ENCODE measurements at places on chromosomes 12 and 14. TPM values are rescaled to one million over a fixed set of nuclear protein-coding genes. Genes with fewer than 3 reads are reported as not detected.

Gene ADCY4
- 8.0 TPM for total RNA-seq

Gene OTOGL
- not detected for total RNA-seq

Gene CMKLR1
- total RNA-seq, result not detected

Gene GLIPR1L1
- not detected for total RNA-seq

Gene PDE3A
- total RNA-seq, result 1.6 TPM

Gene AHNAK2
- total RNA-seq, result 16.6 TPM

Gene EAPP
- total RNA-seq, result 29.4 TPM

Gene E2F7
- 20.5 TPM for total RNA-seq

Gene HSPA2
- total RNA-seq, result 25.6 TPM

Gene HAL
- total RNA-seq, result 0.23 TPM

DNA sequence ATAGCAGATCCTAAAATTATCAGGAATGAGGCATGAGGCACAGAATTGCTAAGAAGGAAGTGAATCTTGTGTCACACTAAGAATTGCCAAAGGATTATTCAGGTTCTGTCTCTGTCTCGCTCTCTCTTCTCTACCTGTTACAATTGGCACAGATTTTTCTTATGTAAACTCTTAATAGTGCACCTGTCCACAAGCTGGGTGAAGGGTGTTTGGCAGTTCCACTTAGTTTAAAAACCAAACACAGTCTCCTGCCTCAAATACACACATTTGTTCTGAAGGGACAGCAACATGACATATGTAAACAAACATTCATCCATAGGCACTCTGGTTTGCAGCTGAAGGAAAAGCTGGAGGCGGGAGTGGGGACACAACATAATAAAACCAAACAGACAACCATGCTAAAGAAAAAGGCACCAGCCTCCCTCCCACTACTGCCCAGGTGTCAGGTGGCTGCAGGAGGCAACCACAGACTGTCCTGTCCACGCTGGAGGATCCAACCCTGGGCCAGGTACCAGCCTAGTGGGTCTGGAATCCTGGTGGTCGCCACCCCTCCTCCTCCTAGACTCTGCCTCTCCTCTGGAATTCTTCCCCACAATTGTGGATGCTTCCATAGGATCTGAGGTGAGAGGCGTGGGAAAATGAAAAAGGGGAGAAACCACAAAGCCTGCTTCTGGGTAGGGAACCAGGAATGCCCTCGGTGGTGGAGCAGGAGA, 81.2 kb downstream of the TMEM260 start:
- no peak for DNase-seq

GRCh38 chr14:89131004-89131750, 285.9 kb downstream of the FOXN3 start:
- DNase-seq, result no peak

GRCh38 chr14:75077794-75078193, 8.4 kb downstream of the ZC2HC1C start:
- DNase-seq, result no peak

GRCh38 chr14:61710853-61711817, 15.8 kb downstream of the HIF1A start:
- DNase-seq, result no peak

DNA sequence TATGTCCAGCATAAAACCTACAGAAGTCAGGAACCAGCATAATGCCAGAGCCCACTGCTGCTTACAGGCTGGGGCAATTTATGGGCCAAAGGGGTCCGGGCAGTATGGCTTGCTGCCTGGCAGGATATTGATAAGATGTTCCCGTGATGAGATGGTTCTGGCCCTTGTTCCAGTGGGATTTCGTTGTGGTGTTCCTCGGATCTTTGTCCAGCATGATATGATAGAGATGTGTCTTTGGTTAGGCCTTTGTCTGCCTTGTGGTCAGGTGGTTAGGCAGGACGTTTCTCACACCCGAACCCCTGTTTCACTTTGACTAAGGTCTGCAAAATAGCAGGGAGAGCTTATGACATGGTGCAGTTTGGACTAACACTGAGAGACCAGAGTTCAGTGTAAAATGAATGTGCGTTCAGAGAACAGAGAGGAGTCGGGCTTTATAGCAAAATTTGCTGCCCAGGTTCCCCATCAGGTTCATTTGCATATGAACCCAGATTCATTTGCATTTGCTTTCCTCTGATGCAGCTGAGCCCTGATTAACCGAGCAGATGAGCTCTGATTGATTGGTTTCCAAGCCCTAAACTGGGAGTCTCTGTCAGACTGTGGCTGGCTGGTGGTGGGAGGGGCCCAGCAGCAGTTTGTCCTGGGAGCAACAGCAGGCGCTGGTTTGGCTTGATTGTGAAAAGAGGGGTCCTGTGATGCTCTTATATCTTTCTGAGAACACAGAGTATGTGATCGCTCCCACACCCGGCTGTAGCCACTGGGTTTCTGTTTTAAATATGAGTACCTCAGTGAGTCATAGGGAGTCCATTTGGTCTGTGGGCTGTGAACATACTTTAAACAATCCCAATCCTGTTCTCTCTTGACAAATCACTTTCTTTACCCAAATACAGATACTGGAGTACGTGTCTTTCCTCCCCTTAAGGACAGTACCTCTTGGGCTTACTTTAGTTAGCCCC, 156.3 kb upstream of the PZP start:
- peak; percentile 22 for DNase-seq

- no peak for DNase-seq
Observed at GRCh38 chr12:56408799-56409417, 40.3 kb downstream of the TIMELESS start.

GRCh38 chr12:109640961-109641360, 67.4 kb downstream of the MVK start:
- no peak for DNase-seq

DNA sequence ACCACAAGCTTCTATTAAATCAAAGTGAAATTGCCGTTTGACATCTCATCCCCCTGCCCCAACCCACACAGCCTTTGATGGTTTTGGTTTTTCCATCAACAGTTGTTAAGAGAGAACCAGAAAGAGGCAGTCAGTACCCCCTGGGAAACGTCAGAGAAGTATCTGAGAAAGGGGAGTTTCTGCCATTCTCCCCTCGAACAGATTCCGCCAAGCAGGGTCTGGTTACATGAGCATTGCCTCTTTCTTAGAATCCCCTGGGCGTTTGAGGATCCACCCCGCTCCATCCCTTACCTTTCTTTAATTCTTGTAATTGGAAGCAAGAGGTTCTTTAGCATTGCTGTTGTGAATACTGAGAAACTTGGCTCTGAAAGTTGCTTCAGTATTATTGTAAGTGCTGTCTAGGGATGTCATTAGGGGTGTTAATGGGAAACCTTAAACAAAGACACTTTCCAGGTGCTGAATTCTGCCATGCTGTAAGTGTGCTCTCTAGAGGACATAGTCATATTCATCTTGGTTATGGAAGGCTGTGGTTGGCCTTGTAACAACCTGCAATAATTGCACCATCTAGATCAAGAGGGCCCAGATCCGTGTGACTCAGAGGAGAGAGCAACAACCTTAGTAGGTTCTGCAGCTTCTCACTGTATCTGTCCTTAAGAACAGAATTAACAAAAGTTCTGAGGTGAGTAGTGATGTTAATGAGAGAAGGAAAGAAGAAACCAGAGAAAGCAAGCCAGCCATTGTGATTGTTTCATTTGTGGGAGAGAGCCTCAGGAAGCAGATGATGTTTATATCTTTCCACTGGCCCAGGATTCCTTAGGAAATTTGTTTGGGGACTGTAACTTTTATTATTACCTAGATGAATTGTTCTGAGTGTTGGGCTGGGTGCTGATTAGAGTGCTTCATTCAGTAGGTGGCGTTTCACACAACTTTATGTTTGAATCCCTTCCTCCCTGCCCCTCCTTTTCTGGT, 9.0 kb downstream of the TMBIM6 start:
- DNase-seq, result no peak

- no peak for DNase-seq
Observed at GRCh38 chr12:49000346-49000745, 1.2 kb upstream of the DDN start.

DNA sequence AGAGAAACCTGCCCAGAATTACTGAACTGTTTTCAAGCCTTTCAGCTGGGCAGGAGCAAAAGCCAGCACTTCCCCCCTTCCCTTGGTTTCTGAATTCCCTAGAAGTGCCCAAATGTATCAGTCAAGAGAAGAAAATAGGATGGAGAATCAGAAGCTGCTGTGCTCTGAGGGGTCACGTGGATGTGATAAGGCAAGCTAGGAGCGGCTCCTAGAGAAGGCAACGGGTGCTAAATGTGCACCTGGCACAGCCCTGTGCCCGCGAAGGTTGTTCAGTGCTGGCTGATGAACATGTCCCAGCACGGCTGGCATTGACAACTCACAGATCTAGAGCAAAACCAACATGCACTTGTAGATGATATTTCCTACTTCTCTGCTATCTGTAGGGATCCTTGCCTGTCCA, 8.3 kb downstream of the EMG1 start:
- no peak for DNase-seq

DNA sequence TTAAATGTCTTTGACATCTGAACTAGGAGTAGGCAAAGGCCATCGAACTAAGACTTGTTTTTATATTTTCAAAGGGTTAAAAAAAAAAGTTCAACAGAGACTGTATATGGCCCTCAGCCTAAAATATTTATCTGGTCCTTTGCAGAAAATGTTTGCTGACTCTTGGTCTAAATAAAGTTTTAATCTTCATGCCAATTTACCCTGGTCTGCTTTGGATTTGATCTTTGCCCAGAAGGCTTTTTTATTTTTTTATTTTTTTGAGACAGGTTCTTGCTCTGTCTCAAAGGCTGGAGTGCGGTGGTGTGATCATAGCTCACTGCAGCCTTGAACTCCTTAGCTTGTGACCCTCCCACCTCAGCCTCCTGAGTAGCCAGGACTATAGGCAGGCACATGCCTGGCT, 47.1 kb downstream of the SPATS2 start:
- no peak for DNase-seq

- no peak for DNase-seq
Observed at GRCh38 chr12:121717041-121717699, 4.6 kb downstream of the TMEM120B start.

DNA sequence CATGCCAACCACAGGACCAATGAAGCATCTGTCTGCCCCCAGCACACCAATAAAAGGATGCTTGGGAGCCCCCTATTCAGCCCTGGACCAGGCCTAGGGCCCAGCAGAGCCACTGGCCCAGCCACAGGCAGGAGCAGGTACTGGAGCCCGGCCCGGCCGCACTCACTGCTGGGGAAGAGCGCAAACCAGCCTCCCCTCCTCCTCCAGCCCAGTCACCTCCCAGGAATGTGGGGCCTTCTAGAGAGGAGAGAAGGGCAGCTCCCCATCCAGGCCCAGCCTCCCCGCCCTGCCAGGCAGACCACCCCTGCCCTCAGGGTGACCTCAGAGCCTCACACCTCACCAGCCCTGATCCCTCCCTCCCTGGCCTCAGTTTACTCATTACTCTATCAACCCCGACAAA, 56.2 kb downstream of the CCNK start:
- DNase-seq, result peak; percentile 7

- no peak for DNase-seq
Observed at GRCh38 chr12:129701631-129702101, 202.2 kb downstream of the TMEM132D start.

- no peak for DNase-seq
Observed at GRCh38 chr14:55537782-55538181, 42.2 kb upstream of the KTN1 start.

GRCh38 chr14:26703686-26704366, 106.0 kb upstream of the NOVA1 start:
- no peak for DNase-seq

DNA sequence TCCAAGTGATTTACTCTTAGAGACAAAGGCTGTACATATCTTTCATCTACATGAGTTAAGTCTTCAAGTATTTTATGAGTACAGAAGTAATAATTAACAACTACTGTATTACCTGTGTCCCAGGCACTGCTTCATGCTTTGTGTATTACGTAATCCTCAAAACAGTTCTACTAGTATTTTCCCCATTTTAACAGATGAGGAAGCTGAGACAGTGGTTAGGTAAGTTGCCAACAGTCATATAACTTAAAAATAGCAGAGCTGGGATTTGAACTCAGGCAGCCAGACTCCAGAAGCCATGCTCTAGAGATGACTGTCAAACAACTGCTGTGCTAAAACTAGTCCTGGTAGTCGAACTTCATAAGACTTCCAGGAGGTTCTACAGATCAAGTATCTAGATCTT, 10.7 kb downstream of the TRMT5 start:
- DNase-seq, result no peak

- no peak for DNase-seq
Observed at GRCh38 chr12:102847131-102847530, 69.9 kb downstream of the PAH start.

- DNase-seq, result no peak
Observed at GRCh38 chr14:22271838-22272799, 316.9 kb downstream of the DAD1 start.

- DNase-seq, result no peak
Observed at GRCh38 chr12:26047401-26048226, 77.2 kb downstream of the BHLHE41 start.

- DNase-seq, result no peak
Observed at GRCh38 chr12:90987520-90987919, 17.3 kb downstream of the EPYC start.

DNA sequence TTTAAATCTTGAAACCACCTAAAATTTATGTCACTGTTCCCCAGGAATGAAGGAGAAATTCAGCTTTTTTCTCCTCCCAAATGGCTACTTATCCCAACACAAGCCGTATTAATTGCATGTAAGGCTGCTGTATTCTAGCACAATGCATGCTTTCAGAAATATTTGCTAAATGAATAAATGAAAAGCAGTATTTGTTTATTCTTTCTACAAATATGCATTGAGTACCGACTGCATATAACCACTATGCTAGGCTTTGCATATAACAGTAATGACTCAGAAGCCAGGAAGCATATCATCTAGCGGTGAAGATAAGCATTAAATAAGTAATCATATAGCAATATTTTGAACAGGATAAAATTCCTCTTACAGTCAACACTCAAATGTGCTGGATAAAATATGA, 5.7 kb upstream of the LRR1 start:
- DNase-seq, result no peak

- DNase-seq, result no peak
Observed at GRCh38 chr14:97707603-97708002, 910.4 kb downstream of the VRK1 start.

DNA sequence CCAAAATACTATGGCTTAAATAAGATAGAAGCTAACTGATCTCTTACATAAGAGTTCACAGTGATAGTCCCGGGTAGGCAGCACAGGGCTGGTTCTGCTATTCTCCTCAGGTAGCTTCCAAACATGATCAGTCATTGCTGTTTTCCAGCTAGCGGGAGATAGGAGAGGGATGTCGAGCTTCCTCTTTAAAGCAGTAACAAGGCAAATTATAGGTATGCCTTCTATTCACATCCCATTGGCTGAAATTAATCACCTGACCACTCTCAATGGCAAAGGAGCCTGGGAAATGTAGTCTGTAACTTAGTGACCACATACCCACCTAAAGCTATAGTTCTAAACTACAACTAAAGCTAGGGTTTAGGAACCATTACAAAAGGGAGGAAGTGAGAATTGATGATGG, 34.5 kb upstream of the VRK1 start:
- no peak for DNase-seq

DNA sequence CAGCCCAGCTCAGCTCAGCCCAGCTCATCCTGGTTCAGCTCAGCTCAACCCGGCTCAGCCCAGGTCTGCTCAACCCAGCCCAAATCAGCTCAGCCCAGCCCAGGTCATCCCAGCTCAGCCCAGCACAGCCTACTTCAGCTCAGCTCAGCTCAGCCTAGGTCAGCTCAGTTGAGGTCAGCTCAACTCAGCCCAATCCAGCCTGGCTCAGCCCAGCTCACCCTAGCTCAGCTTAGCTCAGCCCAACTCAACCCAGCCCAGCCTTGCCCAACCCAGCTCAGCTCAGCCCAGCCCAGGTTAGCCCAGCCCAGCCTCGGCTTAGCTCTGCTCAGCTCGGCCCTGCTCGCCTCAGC, 332.3 kb downstream of the TMEM121 start:
- no peak for DNase-seq

- DNase-seq, result peak; percentile 90
Observed at GRCh38 chr12:47881826-47882427, 22.9 kb downstream of the VDR start.

GRCh38 chr14:58537004-58537403, 100.8 kb upstream of the DACT1 start:
- DNase-seq, result no peak

Data from epithelial cell of proximal tubule (primary cell).